Neural crest cell (in vitro differentiated cells): ENCODE measurements at places on chromosomes 6 and 20.

DNA sequence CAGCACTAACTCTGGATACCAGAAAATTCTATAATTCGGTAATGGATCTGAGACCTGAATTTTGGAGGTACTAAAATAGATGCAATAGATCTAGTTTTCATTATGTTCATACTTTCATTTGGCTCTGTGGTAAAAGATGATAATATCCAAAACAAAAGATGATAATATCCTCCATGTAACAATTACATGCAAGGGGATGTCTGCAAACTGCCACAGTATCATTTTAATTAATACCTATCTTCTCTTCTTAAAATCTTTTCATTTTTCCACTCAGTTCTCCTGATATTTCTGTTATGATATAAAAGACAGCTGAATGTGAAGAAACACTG, 15.6 kb downstream of the BTN2A1 start:
- no peak for DNase-seq

DNA sequence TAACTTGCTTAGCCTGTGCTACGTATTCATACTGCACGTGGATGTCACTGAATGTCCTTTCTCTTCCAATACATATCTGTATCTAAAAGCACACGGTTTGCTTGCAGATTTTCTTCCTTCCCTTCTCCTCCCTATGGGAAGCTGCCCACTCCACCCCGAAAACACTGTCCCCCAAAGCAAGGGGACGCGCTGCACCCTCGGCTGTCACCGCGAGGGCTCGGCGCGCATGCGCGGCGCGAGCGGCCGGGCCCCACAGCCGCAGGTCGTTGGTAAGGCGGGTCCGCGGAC, 659 bp downstream of the TMX4 start:
- DNase-seq: no peak

DNA sequence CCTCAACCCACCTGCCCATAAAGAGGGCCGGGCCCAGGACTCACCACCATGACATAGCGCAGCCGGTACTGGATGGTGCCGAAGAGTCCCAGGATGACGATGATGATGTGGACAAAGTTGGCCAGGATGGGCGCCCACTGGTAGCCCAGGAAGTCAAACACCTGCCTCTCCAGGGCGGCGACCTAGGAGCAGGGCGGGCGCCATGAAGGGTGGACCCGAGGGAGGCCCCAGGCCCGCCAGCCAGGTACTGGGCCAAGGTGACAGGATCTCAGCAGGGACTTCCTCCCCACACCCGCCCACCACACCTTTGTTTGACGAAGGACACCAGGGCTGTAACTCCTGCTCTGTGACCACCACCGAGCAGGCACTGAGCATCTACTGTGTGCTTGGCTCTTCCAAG, 4.4 kb downstream of the NKAIN4 start:
- no peak for DNase-seq

DNA sequence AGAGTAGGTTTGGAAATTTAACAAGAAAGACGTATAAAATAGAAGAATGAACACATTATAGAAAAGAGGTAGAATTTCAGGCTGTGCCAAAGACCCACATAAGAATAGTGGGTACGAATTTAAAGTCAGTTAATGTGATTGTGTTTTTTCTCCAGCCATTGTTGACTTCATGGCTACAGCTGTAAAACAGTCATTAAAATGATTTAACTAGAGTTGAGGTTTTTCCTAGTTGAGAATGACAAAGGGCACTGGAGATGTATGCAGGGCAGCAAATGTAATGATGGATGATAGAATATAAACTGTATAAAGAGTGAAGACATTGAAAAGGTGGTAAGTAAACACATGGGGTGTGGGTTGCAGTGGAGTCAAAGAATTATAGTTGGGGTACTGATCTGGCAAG, 72.7 kb downstream of the LIN28B start:
- no peak for DNase-seq

GRCh38 chr20:9809271-9809670, 29.6 kb downstream of the PAK5 start:
- no peak for DNase-seq

DNA sequence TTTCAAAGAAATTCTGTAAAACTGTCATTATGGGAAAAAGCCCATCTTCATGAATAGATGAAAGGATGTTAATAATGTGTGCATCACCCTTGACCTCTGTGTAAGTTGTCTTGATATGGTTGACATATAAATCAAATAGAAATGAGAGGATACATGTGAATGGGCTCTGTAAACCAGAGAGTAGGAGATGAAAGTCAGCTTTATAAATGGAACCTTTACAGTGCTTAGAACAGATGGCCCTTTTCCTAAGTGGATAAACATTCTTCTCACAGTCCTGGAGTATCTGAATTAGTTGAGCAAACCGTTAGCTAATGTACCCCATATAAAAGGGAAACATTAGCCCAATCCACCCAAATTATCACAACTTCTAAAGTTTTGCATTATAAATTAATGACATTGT, 57.5 kb downstream of the MYLK4 start:
- no peak for DNase-seq

DNA sequence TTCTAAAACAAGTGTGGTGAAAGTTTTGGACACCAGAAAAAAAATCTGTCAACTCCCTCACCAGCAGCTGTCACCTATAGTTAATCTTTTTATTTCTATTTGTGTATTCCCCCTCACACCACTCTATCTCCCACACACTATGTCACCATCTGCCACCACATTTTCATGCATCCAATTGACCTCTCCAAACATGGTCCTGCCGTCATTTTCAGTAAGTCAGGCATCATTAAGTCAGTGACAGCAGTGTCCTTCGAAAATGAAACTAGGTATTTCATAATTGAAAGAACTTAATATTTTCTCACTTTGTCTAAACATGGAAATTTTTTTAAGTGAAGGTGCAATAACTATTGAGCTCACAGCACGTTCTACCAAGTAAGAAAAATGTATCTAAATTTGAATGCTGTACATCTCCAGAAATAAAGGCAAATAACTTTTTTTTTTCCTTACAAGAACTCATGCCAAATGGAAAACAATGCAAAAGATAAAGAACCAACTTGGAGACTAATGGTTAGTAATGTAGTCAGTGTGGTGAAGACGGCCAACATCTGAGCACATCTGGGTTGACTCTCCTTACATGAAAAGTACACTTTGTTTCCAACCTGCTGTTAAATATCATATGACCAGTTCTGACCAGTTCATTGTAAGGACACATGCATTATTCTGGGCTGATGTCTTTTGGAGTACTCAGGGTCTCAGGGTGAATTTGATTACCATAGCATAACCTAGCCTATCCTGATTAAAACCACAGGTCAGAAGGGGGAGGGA, 623.3 kb upstream of the MANEA start:
- DNase-seq: no peak
